Activated CD4-positive, CD25-positive, alpha-beta regulatory T cell treated with anti-CD3 and anti-CD28 coated beads, Interleukin-2, amount 50 U/mL, for 24 hours (primary cell): ENCODE measurements at places on chromosomes 5 and 9.

DNA sequence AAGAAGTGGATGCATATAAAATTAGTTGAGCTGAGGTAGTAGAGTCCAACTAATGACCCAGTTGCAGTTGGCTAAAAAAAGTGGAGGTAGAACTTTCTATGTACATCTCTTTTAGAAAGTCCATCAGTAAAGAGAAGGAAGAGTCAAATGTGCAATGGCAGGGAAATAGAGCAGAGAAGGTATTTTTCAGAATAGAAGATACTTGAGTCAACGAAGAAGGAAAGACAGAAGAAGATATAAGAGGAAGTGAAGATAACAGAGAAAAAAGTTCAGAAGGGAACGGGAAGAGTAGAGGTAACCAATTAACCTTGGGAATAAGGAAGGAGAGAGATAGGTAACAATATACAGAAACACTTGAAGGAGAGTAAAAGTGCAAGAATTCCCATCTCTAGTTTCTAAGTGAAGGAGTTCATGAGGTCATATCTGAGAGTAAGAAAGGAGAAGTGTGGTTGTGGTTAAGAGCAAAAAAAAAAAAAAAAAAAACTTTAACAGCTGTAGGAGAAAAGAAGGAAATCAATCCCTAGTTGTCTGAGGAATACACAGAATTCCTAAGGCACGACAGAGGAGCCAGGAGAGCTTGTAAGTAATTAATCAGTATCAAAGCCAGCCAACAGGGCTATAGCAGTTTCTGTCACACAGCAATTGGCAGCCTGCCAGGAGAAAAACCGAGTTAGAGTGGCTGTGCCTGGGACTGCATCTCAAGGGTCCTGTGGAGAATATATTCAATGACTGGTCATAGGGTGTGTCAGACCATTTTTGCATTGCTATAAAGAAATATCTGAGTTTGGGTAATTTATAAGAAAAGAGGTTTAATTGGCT is 61.0 kb downstream of the ARL15 start:
- no peak for ATAC-seq

DNA sequence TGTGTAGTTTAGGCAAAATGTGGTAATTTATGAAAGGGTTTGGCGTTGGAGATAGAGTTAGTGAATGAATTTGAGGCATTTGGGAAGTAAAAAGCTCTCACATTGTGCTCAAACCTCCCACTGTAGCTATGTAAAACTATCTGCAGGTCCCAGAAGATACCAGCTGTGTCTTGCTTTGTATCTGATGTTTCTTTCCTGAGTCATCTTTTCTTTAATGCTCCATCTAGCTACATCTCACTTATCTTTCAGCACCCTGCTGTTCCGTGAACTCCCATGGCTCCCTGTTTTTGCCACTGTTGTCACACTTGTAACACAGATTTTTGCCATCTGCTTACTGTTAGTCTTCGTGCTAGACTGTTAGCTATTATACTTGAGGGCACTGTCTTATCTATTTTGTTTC is 253.1 kb downstream of the NPR3 start:
- no peak for ATAC-seq

DNA sequence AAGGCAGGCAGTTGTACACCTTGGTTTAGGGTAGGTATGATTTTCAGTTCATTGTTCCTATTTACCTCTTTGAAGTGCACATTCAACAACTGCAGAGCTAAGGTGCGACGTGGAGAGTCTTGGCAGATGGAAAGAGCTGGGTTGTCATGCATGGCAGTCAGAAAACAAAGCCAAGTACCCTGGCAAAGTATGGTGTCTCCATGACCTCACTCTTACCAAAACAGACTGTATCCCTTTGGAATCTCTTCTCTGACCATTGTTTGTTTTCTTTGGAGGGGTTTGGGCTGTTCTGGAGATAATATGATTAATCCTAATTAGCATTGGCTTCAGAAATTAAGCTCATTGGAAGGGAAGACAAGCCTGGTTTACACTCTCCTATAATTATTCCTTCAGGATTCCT is 665.7 kb downstream of the DNAH5 start:
- no peak for ATAC-seq

GRCh38 chr9:35398651-35399335 is 91.1 kb upstream of the RUSC2 start:
- ATAC-seq = no peak

DNA sequence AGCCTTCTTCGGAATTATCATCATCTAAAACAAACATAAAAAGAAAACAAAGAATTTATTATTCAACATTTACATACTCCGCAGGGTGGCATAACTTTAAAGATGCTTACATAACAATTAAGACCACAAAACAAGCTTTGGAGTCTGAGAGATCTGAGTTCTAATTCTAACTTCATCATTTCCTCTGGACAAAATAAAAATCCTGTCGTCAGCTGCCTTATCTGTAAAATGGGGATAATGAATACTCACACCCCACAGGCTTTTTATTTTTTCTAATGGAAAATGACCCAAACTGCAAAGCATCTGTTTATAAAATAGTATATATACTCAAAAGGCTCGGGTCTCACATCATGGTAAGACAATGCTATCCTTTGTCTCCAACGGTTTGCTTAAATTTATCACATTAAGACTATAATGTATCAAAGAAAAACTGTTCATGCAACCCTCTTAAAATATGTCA is 4.3 kb downstream of the ARRDC3 start:
- ATAC-seq = no peak

- no peak for ATAC-seq
Measured at GRCh38 chr9:121748727-121749423, 97.4 kb downstream of the DAB2IP start.

DNA sequence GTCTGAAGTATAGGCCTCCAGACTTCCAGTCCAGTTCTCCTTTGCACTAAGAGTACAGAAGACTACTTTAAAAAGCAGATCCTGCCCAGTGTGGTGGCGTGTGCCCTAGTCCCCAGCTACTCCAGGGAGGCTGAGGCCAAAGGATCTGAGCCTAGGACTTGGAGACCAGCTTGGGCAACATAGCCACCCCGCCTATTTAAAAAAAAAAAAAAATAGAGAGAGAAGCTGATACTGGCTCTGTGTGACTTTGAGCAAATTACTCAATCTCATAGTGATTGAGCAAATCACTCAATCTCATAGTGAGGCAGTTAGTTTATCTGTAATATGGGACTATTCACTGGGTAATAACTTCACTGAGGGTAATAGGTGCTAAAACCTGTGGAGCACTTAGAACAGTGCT is 43.6 kb upstream of the KDM4C start:
- ATAC-seq = no peak

GRCh38 chr5:10304932-10305331 is 2.8 kb downstream of the CMBL start:
- no peak for ATAC-seq

DNA sequence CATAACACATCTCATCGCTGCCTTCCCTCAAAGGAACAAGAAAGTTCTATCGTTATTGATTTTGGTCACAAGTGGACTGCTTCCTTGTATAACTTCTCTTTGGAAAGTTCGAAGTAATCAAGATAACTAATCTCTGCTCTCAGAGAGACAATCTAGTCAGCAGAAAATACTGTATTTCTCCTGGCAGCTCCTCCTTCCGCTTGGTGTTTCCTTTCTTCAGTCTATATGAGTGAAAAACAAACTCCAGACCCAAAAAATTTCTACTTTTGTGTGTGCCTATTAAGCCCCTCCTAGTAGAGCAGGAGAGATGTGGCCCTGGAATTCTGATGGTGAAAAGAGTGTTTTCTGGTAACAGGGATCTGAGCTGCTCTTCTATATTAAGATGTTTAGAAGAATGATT is 24.5 kb downstream of the OSTF1 start:
- ATAC-seq = no peak

- no peak for ATAC-seq
Measured at GRCh38 chr5:9046756-9047481, 499.0 kb downstream of the SEMA5A start.

- ATAC-seq = no peak
Measured at GRCh38 chr9:78567693-78568092, 270.8 kb downstream of the PSAT1 start.

GRCh38 chr5:178304761-178305645 is 72.4 kb upstream of the PHYKPL start:
- ATAC-seq = no peak

GRCh38 chr5:178230879-178231538 is 1.6 kb downstream of the PHYKPL start:
- ATAC-seq = no peak

DNA sequence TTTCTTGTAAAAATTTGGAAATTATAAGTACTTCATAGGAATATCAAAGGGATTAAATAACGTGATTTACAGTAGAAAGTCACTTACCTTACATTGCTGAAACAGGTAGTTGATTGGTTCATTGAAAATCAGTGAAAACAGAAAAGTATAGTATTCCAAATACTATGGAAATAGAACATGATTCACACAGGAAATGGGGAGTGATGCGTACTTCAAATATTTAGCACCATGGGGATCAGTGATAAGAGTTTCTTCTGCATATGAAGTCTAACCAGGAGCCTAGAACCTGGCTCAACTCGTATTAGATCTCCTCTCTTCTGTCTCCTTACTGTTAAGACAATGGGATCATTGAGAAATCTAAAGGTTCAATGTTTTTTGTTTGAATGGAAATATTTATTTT is 133.3 kb downstream of the FAM174A start:
- no peak for ATAC-seq

DNA sequence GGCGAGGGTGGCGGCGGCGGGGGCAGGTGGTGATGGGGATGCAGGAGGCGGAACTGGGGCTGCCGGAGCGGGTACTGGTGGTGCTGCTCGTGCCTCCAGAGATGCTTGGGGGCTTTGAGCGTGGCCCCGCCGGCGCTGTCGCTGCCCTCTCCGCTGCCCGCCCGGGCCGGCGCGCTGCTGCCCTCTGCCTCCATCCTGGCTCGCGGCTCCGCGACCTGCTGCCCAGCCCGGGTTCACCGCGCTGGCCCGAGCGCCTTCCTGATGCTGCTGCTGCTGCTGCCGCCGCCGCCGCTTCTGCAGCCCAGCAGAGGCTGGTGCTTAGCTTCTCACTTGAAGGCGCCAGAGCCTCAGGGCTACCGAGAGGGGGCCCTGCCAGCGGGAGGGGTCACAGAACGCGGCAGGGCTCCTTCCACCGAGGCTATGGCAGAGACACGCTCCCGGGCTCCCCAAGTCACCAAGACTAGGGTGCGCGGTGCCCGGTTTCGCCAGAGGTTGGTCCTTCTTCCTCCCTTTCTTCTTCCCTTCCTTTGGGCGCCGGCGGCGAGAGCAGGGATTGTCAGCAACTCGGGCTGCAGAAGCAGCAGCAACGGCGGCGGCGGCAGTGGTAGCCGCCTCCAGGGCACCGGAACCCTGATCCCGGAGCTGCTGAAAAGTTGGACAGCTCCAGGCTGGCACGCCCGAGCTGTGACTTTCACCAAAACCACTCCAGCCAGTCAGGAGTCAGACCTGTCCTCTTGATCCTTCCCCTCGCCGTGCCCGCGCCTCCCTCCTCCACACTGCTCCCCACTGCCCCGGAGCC is at the start of gene PDE4D:
TSS of gene PDE4D (minus strand) at position 298 of the 799 bp plus-strand sequence.
- ATAC-seq = no peak

- ATAC-seq = no peak
Measured at GRCh38 chr5:32446630-32447029, 2.1 kb upstream of the ZFR start.

- no peak for ATAC-seq
Measured at GRCh38 chr5:138664276-138664943, 88.8 kb upstream of the CTNNA1 start.

DNA sequence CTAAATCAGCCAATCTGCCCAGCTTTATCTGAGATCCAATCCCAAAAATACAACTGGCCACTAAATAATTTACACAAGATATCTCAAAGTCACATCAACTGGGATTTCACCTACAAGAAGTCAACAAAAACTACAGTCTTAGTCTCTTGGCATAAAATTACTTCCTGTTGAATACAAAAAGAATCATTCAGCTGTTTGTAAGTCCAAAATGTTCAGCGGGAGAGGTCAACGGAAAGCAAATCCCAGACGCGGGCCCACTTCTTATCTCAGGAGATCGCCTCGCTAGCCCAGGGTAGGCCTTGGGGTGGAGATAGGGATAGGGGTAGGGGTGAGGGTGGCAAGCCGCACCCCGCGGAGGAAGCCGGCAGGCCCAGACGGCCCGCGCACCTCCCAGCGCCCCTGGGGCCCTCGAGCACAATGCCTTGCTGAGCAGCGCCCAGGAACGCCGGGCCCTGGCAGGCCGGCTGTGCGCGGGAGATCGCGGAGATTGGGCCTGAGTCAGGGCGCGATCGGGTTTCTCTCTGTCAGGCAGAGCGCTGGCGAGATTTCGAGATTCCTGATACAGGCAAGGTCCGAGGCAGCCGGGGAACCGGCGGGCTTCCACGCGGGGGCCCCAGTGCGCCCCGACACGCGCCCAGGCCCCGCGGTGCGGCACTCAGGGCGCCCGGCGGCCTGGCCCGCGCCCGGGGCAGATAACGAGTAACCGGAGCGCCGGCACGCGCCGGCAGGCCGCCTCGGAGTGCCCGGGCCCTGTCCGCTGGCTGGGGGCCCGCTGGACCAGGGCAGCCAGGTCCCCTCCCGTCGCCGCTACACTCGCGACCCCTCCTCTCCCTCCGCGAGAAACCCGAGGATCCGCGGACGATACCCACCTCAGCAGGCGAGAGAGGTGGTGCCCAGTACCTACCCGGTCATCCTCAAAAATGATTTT is 601 bp downstream of the HINT1 start:
- ATAC-seq = peak; percentile 75

DNA sequence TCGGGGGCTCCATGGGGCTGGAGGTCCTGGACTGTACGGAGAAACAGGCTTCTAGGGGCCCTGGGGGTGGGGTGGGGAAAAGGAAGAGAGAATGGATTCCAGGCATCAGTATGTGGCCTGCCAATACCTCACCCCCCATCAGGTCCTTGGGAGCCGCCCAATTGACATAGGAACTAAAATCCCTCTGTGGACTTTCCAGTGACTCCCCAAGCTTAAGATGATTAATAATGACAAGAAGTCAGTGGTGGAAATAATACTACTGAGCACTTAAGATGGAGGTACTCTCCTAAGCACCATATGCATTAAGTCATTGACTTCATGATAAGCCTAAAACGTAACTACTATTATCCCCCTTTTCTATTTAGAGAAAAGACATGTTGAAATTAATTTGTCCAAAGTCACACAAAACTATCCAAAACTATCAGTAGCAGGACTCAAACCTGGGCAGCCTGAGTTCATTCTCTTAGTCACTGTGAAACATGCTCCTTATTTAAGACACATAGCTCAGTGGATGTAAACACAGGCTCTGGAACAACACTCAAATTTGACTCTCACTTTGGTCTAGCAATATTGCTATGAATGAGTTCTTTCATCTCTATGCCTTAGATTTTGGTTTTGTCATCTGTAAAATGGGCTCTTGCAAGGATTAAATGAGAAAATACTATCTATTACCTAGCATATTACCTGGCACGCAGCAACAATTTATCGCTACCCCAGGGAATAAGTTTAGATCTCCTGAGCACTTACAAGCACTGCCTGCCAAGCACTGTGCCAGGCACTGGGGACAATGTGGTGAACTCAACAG is 9.5 kb downstream of the SPRY4 start:
- no peak for ATAC-seq

- no peak for ATAC-seq
Measured at GRCh38 chr5:27682600-27682999, 644.2 kb upstream of the CDH9 start.

DNA sequence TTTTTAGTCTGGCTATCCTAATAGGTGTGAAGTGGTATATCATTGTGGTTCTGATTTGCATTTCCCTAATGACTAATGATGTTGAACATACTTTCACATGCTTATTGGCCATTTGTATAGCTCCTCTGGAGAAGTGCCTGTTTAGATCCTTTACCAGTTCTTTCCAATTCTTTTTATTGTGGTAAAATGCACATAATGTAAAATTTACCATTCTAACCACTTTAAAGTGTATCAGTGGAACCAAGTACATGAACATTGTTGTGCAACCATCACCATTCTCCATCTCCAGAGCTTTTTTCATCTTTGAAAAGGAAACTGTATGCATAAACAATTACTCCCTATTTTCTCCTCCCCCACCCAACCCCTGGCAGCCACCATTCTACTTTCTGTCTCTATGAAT is 95.4 kb downstream of the NRG2 start:
- no peak for ATAC-seq
